ENCODE measurements at places on chromosomes 13 and 19.

DNA sequence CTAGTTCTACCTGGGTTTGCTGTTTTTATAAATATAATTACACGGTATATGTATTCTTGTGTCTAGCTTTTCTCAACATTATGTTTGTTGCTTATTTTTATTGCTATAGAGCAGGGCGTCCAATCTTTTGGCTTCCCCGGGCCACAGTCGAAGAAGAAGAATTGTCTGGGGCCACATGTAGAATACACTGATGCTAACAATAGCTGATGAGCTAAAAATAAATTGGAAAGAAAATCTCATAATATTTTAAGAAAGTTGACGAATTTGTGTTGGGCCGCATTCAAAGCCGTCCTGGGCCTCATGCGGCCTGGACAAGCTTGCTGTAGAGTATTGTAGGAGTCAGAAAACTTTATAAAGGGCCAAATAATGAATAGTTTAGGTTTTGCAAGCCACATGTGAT lies 33.9 kb downstream of the GPR12 start:
- DNase-seq: no peak

GRCh38 chr19:10499550-10500246 lies 3.5 kb downstream of the KEAP1 start:
- no peak for DNase-seq

- DNase-seq: no peak
Observed at GRCh38 chr13:25752957-25753551, 298.8 kb downstream of the SHISA2 start.

DNA sequence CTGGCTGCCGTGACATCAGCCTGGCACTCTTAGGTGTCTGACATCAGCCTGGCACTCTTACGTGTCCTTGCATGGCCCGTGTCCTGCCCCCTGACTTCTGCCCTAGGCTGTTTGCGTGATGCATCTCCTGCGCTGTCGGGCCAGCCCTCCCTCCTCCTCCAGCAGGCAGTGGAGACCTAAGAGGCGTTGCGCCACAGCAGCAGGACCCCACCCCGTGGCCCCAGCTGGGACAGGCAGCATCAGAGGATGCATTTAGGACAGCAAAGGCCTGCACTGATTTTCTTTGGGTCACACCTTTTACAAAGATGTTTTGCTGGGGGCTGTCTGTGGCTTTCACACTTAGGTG lies 65.3 kb downstream of the GPR12 start:
- DNase-seq: no peak

DNA sequence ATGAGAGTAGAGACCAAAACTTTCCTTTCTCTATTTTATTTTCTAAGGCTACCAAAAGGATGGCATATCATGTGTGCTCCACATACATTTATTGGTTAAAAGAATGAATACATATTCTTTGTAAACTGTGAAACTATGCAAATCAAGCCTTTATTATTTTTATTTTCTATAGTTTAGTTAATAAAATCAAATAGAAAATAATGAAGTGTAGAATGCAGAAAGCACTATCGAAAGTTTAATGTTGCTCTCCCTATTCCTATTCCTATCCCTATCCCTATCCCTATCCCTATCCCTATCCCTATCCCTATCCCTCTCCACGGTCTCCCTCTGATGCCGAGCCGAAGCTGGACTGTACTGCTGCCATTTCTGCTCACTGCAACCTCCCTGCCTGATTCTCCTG lies 60.3 kb downstream of the ZNF100 start:
- DNase-seq: no peak

Data from GM12865 (cell line).